Activated CD8-positive, alpha-beta memory T cell treated with anti-CD3 and anti-CD28 coated beads, Interleukin-2, amount 10 ng/mL, durations not matched to agents 7 days and 5 days (primary cell): ENCODE measurements at places on chromosomes 12 and 14. TPM values are rescaled to one million over a fixed set of nuclear protein-coding genes. Genes with fewer than 3 reads are reported as not detected.

DNA sequence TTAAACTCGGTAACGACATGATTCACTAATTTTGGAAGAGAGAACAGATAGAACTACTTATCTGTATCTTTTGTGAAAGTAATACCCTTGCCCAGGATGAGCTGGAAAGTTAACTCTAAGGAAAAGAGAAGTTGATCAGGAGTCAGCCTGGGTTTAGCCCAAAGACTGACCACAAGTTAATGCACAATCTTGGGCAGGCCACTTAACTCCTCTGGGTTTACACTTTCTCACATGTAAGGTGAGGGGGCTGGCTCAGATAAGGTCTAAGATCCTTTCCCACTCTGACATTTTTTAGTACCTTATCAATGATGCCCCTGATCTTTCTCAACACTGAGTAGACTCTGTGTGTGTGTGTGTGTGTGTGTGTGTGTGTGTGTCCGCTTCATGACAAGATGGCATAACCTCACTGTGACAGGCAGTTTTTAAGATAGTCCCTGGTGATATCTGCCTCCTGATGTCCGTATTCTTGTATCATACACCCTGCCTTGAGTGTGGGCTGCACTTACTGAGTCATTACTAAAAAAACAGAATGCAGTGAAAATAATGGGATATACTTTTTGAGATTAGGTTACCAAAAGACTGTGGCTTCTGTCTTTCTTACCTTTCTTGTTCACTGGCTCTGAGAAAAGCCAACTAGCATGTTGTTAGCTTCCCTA is 56.2 kb upstream of the CCDC198 start:
- DNase-seq: no peak

Gene ADIPOR2
- total RNA-seq: 63.5 TPM

Gene LMNTD1
- not detected for total RNA-seq

GRCh38 chr14:37246427-37246829 is 48.7 kb downstream of the MIPOL1 start:
- DNase-seq: no peak

Gene NUBPL
- 7.4 TPM for total RNA-seq

- no peak for DNase-seq
Measured at GRCh38 chr14:93047661-93048060, 68.1 kb downstream of the ITPK1 start.

GRCh38 chr12:4116251-4117111 is 157.1 kb upstream of the CCND2 start:
- peak; percentile 35 for DNase-seq

GRCh38 chr12:39037115-39037514 is 131.7 kb upstream of the CPNE8 start:
- no peak for DNase-seq

- peak; percentile 70 for DNase-seq
Measured at GRCh38 chr14:59398841-59399240, 66.3 kb downstream of the GPR135 start.

- no peak for DNase-seq
Measured at GRCh38 chr14:73124180-73124894, 12.0 kb upstream of the PSEN1 start.

Gene OVCH1
- total RNA-seq: not detected

DNA sequence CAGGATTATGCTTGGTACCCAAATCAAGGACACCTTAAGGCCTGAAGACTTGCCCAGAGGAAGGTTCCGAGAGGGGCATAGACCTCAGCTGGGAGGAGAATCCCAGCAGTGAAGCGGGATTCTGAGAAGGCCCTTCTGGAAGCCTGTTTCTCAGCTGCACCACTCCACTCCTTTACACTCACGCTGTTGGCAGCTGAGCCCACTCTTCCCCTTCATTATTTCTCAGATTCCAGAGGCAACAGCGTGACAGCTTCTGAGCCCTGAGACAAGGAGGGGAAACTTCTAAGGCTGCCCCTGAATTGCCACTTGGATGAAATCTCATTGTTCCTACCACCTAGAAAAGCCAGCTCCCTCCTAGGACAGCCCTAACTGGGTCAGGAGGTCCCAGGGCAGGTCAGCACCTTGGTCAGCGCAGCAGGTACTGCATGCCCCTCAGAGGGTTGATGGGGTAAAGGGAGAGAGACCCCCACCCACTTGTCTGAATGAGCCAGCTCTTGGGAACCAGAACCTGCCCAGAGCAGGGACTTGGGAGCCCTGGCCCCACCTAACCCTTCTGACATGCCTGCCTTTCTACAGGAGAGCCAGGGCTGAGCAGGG is 53.9 kb downstream of the ISCA2 start:
- no peak for DNase-seq

DNA sequence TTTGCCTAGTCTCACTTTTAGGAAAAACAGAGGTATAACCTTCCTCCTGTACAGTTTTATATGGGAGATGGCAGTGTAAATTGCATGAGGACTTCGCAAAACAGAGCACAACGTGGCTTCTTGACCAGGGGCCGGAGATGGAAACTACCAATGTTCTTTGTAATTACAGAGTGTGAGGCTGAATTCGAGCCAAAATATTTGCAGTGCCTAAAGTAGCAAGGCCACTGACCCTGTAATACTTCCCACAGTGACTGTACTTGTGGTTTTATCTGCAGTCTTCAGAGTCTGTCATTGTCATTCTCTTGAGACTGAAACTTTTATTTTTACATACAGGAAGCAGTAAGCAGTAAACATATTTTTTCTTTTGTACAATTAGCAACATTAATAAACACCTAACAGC is 98.9 kb downstream of the RERG start:
- no peak for DNase-seq

DNA sequence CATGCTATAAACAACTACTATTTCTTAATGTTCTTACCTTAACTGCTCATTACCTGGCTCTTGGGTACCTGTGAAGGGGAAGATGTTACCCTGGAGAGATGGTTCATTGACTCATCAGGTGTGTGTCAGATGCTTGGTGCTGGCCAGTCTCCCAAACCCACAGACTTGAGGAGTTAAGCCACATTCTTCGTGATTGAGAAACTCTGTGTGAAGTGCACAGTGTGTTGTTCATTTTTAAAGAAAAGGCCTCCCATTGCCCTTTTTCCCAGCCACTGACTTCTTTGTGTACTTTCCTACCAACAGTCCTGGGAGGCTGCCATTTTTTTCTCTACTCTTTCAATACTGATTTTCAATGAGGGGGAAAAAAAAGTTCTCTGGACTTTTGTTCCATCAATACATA is 3.2 kb downstream of the MGST1 start:
- DNase-seq: no peak

DNA sequence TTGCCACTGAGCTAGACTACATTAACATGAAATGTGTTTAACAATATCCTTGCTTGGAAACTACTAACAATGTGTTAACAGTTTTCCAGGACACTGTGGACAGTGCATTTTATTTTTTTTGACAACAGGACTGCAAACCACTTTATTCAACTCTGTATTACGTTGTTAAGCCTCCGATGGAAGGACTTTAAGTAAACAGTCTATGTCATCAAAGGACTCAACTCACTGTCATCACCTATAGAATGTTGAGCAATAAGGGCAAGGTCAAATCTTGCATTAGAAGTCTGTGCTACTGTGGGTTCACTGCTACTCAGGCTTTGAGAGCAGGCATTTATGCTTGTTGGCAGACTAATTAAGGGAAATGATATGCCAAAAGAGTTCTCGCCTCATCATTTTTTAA is 483.7 kb downstream of the FLRT2 start:
- no peak for DNase-seq

Gene DEGS2
- not detected for total RNA-seq

GRCh38 chr14:99244941-99245563 is 26.9 kb downstream of the BCL11B start:
- no peak for DNase-seq

GRCh38 chr12:124230789-124231188 is 64.1 kb upstream of the RFLNA start:
- DNase-seq: no peak

DNA sequence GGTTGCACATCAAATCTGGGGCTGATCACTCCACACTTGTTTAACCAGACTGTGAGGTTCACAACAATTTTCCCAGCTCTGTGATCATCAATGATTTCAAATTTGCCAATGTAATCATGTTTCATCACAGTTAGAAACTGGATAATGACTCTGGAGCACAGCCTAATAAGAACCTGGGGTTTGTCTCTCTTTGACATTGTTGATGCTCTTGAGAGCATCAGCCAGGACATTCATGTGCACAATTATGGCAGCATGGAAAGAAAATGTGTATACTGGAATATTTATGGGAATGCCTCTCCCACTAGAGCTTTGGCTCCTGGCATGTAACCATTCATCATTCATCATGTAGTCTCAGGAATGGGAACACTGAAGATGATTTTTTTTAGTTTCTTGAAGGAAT is 47.0 kb downstream of the SIX1 start:
- no peak for DNase-seq

- no peak for DNase-seq
Measured at GRCh38 chr12:110351119-110351518, 52.4 kb downstream of the ANAPC7 start.

Gene CLECL1
- total RNA-seq: 2.2 TPM

DNA sequence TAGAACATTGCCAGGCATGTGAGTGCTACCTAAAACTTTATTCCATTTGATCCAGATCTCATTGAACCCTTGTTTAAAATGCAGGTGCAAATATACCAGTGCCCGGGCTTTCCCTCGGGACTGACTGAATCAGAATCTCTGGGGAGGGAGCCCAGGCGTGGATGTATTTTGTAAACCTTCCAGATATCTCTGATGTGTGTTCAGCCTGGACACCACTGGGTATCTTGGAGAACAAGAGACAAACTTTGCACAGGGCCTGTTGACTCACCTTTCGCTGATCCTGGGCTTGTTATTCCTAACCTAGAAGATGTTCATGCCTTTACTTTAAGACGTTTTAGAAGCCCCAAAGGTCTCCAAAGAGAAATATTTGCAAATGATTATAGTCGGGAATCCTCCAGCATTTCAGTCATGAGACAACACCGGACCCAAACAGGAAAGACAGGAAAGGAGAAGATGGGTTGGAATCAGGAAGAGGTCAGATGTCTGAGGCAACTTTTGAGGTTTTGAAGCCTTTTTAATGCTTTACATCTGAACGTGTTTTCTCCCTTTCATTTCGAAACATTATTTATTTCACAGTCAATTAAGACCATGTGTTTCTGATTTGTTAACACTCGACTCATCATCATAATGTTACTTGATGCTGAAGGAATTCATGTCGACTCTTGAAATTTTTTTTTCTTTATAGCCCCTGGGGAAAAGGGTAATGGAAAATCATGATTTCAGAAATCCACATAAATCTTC is 118.6 kb downstream of the PLXNC1 start:
- DNase-seq: no peak
